Amniotic epithelial cell (primary cell): ENCODE measurements at places on chromosomes 5 and 9.

DNA sequence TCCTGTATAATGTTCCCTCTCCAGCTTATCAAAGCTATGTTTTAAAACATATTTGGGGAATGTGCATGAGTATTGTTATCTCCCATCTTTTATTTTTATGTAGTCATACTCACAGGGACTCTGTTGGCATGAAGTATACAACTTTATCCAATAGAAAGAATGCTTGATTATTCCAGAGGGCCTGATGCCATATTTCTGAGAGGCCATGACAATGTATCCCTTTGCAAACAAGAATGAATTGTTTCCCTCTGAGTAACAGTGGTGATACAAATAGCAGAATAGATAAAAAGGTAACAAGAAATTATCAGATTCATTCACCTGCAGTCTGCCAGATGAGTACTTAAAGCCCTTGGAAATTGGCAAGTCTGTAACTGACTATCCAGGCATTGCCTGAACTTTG is 125.9 kb downstream of the PLK2 start:
- DNase-seq: no peak

GRCh38 chr9:133284362-133284761 is 9.4 kb upstream of the ABO start:
- DNase-seq: no peak

DNA sequence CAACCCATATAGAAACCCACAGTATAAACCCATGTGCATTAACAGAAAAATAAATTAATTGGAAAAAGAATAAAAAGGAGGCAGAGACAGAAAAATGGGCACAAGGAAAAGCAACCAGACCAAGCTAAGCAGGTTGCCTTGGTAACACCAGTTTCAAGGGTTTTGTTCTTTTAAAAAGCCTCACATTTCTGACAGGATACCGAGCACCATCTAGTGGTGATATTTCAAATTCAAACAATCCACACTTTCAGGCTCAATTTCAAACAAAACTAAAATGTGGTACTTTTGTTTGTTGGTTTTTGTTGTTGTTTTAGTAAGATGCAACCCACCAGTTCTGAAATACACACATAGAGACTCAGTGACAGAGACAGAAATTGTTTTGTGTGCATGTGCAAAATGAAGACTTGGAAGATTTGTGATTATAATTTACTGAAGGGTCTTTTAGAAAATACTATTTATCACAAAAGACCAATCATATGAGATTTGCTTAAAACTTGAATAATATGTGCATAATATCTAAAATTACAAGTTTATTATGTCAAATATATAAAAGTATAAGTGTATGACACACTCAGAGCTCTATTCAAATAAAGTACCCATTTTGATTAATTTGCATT is 318.2 kb downstream of the SLCO4C1 start:
- DNase-seq: peak; percentile 34

DNA sequence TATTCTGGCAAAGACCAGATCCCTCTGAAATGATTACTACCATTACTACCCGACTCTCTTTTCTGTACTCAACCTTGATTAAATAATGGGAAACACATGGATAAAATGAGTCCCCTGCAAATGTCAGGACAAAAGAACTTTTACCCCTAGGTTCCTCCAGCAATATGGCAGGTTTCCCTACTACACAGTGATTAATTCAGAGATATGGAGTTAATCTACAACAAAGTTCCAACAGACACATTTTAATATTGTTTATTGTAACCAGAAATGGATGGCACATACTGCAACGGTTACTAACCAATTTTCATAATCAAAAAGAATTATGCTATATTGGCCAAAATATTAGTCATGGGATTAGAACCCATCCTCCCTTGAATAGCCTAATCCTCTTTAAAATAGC is 294.8 kb downstream of the ATPSCKMT start:
- no peak for DNase-seq

- no peak for DNase-seq
These were observed 56.6 kb downstream of the TEK start for GRCh38 chr9:27165670-27166069.
